ENCODE measurements at places on chromosomes 6 and 20.

DNA sequence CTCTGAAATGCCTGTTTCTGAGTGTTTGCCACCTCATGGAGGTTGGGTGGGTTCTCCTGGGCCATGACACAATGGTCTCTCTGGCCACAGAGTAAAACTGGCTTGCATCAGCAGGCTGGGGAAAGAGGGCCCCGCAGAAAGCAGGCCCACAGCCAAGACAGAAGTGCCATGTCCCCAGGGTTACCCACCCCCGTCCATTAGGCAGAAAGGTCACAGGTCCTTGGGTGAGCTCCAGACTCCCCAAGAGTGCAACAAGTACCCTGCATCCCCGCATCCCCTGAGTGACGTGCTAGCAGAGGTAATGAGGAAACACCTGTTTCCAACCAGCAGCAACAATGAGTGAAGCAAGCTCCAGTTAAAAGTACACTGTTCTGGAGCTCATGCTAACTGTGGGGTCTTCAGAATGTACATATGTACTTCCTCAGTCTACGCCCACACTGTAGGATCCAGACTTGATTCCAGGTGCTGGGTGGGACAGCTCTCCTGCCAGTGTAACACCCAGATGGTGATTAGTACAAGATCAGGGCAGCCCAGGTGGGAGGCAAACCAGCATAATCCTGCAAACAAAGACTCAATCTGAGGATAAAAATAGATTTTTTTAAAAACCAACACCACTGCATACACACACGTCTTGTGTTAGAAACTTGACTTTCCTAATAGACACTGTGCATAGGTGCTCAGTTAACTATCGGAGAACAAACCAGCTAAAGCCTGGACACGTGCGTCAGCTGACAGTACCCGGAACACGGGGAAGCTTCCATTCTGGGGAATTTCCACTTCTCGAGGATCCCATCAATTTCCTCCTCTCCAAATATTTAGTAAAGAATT is 31.5 kb downstream of the RRBP1 start:
- DNase-seq, result no peak

GRCh38 chr6:8780653-8781052 is 345.3 kb upstream of the SLC35B3 start:
- DNase-seq, result no peak

DNA sequence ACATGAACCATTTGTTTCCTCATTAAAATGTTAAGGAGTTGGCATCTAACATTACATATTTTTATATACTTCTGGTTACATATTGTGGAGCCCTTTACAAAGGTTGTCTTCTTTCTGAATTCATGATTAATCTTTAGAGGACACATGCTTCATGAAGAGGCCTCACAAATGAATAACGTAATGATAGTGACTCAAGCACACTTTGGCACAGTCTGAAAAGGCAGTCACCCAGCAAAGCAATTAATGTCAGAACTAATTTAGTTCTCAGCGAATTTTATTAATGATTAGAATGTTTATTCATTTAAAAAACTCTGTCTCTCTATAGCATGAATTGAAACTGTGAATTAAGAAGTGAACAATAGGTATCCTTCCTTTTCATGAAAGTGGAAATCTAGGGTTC is 854.2 kb downstream of the PHF3 start:
- no peak for DNase-seq

- DNase-seq, result no peak
These were observed 20.7 kb downstream of the C6orf15 start for GRCh38 chr6:31091680-31092079.

- DNase-seq, result no peak
These were observed 2.8 kb downstream of the ADNP start for GRCh38 chr20:50928469-50928868.

GRCh38 chr20:59665656-59666555 is 61.6 kb downstream of the PHACTR3 start:
- no peak for DNase-seq

DNA sequence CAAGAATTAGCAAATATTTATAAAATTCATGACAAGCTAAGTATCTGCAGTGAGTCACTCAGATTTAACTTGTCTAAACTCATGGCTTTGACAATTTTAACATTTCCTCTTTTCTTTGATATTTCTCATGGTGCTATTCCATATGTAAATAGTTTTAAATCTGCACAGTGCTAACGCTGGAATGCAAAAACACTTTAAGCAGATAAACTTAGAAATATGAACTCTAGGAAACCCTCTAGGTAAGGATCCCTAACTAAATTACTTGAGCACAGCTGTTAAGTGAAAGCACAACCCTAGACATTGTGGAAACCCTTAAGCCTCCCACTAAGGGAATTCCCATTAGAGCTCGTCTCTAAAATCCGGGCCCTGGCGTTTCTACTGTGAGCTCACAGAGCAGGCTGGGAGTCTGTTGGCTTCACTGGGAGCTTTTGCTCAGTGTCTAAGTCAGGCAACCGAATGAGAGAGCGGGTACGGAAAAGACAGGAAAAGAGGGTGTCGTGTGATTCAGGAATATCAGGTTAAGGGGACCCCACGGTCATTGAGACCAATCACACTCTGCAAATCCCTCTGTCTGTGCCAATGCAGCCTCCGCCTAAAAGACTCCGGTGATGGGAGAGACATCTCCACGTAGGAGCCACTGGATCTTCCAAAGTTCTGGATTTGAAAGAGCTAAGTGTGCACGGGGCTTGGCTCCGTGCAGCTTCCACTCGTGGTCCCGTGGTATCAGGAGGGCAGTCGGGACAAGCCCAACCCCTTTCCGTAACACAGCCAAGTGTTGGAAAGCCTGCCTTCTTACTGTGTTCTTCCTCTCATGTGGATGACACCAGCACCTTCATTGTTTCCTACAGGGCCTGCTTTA is 112.3 kb upstream of the RPS6KA2 start:
- DNase-seq, result no peak

DNA sequence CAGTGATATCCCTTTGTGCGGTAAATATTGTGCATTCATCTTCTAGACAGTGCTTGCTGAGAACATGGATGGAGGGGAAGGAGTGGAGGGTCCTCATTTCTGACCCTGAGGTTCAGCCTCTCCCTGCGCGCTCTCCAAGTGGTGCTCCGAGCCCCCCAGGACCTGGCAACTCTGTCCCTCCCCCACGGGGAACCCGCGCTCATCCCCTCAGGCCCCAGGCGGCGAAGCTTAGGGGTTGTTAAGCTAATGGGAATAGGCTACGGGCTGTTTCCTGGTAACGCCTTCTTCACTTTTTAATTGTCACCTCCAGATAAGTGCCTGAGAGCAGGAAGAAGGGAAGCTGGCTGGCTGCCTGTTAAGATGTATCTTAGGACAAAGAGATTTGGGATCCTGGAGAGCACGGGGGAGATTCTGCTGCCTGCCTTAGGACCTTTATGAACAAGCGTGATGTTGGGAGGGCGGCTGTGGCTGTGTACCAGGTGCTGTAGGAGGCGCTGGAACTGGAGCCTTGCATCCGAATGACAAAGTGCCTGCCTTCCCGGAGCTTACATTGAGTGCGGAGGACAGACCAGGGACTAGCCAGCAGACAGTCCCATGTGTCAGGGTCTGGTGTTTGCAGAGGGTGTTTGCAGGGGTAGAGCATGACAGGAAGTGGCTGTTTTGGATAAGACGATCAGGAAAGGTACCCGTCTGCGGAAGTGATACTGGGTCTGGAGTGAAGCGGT is 11.7 kb downstream of the TSHZ2 start:
- DNase-seq, result no peak

DNA sequence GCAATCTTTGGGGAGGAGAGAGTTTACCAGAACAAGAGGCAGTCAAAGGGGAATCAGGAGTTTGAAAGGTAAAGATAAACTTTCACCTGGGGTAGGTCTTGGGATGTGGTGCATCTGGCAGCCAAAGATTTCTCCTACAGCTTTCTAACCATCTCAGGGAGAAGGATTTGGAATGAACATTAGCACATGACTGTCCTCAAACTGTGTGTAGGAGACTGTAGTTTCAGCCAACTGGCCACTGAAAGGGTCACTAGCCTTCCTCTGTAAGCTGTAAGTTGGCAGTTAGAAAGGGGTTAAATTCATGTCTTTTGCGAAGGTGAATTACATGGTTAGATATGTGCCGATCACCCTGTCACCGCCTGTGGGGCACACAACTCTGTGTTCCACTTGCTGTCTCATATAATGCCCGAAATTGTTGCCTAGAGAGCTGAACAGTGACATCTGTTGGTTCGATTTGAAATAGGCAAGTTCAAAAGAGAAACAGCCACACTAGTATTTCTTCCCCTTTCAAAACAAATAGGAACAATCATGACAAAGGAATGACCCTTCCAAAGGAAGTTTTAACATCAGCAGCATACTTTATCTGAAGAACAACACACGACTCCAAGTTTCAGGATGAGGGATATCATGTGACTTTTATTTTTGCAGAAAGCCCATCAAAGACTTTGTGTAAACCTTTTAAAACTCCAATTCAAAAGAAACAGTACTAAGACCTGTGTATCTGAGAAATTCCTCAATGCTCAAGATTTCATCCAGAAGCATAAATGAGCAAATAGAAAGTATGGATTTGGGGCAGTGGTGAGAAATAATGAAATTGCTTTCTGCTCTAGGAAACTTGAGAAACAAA is 1.1 kb upstream of the OPN5 start:
- no peak for DNase-seq

GRCh38 chr20:23534801-23535593 is 33.3 kb downstream of the CST9L start:
- DNase-seq, result no peak

GRCh38 chr6:131754088-131754487 is 43.3 kb upstream of the CTAGE9 start:
- no peak for DNase-seq

DNA sequence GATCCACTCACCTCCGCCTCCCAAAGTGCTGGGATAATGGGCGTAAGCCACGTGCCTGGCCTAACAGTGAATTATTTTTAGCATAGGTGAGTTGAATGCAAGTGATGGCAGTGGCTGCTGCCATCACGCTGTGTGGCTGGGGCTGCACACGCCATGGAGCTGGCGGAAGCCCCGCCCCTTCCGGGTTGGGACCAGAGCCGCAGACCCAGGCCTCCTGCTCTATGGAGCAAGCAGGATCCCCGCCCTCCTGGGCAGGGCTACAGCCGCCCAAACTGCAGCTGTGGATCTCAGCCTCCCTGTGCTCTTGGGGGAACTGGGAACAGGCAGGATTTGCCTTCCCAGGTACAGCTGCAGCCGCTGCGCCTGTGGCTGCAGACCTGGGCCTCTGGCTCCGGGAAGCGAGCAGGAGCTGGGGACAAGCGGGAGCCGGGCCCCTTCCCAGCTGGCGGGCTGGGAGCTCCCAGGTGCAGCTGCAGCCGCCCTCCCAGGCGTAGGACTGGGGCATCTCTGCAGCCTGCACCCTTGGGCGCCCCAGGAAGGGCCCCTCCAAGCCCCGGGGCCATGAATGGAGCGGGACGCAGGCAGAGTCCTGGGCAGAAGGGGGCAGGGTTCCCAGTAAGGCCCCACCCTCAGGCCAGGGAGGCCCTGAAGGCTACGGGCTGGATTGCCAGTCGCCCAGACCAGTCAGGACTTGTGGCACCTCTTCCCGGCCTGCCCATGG is 30.9 kb upstream of the SLA2 start:
- DNase-seq, result no peak

DNA sequence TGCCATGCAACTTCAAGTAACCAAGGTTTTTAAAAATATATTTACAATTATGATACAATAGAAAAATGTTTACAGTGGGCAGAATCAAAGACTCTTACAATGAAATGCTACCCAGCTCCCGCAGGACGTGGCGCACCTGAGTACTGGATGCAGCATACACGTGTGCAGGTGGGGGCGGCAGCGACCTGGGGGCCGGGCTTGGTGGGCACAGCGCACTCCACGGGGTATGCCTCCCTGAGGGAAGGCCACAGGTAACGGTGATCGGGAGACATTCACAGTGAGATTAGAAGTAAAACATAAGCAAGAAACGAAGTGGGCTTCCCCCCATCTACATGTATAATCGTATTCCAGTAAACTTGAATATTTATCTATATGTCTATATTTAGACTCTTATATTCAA is 54.2 kb downstream of the WDR27 start:
- DNase-seq, result no peak

DNA sequence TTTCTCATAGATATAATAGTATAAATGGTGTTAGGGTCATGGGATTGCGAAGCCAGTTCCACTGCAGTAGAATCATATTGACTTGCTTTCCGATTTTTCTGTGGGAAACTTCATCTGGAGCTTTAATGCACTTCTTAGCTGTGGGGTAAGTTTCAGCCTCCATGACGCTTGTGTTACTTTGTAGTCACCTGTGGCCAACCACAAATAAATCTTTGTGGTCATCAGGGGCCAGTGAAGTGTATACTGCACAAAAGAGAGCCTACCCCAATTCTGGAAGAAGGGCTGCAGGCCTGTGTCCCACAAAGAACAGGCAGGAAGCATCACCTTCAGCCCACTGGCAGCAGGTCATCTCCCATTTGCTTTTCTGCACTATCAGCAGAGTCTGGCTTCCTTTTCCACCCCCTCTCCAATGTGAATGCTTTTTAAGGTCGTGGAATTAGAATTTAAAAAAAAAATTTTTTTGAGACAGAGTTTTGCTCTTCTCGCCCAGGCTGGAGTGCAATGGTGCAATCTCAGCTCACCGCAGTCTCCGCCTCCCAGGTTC is 32.0 kb downstream of the MTHFD1L start:
- DNase-seq, result no peak

GRCh38 chr20:61970357-61970756 is 95.3 kb downstream of the TAF4 start:
- DNase-seq, result no peak

- no peak for DNase-seq
These were observed 10.1 kb upstream of the SRC start for GRCh38 chr20:37335642-37336368.

DNA sequence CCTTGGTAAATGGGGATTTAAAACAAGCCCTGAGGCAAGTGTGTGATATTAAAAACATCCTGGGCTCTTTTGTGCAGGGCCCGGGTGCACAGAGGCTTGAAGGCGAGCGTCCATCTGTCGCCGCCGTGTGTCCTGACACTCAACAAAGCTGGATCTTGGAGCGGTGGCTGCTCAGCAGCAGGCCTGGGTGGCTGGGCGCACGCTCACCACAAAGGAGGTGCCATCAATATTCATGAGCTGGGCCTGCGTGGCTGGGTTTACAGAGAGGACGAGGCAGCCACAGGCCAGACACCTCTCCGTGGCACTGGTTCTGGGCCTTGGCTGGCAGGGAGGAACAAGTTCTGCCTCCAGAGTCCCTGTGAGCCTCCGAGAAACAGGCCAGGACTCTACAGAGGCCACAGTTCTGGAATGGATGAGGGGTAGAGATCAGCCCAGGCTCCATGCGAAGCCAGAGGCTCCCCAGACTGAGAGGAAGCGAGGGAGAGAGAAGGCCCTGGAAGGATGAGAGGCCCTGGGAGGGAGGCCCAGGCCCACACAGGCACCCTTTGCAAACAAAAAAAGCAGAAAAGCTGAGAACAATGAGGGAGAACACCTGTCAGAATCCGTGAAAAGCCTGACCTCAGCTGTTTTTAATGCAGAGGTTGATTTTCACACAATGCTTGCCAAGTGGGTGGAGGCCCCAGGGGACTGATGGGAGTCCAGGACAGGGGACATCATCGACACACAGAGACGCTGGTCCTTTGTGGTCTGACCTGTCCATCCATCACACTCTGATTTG is 21.9 kb downstream of the BHLHE23 start:
- no peak for DNase-seq

- DNase-seq, result no peak
These were observed 146.4 kb upstream of the FAM83B start for GRCh38 chr6:54700158-54700557.

Data from stimulated activated CD8-positive, alpha-beta memory T cell treated with anti-CD3 and anti-CD28 coated beads, Interleukin-2, amount 100 ng/mL, for 48 hours (primary cell).